Kasumi-1 (cell line): ENCODE measurements at places on chromosomes 6 and 20.

GRCh38 chr6:44475417-44475778, 87.9 kb downstream of the CDC5L start:
- DNase-seq = no peak

GRCh38 chr6:33443619-33444504, 10.5 kb upstream of the ZBTB9 start:
- no peak for DNase-seq

- DNase-seq = peak; percentile 5
Observed at GRCh38 chr6:91534614-91535013, 947.7 kb upstream of the MAP3K7 start.

DNA sequence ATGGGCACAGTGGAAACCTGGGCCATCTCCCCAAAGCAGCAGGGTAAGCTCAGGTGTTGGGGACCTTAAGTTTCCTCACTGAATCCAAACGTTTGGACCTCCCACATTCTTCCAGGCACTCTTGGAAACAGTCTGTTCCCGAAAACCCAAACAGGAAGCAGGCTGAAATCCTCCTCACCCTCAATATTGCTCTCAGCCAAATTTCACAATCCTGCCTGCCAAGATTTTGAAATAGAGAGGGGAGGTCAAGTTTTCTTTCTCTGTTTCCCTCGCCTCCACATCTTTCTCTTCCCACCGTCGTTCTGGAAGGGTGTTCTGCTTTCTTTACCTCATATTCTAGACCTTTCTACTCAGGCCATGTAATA, 392.0 kb upstream of the SASH1 start:
- no peak for DNase-seq

DNA sequence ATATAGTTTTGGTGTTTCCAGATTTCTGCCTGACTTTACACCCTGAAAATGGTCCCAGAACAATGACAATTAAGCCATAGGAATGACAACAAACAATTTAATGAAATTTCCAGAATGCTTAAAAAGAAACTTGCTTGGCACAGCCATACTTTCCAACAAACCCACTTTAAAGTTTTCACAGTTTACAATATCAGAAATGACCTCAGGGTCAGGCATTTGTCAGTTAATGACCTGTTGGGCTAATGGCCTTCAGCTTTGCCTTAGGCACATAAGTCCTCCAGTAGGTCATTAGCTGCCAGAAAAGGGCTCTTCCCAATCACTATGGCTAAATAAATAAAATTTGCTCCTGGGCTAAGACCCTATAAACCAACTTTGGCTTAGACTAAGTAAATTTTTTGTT, 144.6 kb upstream of the BEND3 start:
- DNase-seq = no peak

GRCh38 chr6:24431045-24431451, 28.3 kb downstream of the MRS2 start:
- DNase-seq = peak; percentile 53

DNA sequence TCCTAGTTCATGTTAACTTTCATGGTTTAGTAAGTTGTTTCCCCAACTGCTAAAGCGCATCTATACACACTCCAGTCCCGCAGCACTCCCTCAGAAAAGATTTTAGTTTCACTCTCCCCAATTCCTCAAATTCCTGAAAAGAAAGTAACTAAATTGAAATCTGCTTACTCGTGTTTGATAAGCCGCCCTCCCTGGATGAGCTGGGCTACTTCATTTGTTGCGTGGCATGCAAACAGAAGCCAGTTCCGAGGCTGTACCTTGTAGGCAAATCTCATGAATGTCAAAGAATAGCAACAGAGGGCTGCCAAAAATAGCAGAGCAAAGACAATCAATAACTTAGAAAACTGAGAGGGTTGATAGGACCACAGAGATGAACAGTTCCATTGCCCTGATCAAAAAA, 16.9 kb downstream of the MPC1 start:
- DNase-seq = no peak

DNA sequence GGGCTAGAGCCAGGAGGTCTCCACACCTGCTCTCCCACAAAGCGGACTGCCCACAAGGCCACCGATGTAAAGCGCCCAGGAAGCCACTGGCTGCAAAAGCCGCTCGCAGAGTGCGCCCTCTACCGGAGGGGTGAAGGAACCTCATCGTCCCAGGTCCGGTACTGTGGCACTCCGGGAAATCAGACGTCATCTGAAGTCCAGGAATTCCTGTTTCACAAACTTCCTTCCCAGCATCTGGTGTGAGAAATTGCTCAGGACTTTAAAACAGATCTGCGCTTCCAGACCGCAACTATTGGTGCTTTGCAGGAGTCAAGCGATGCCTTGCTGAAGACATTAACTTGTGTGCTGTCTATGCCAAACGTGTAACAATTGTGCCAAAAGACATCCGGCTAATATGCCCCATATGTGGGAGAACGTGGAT, 115.1 kb upstream of the ARID1B start:
- peak; percentile 42 for DNase-seq
